NCI-H2081 (cell line): ENCODE measurements at places on chromosomes 2 and 18.

- no peak for DNase-seq
Measured at GRCh38 chr2:152409386-152410164, 74.6 kb downstream of the FMNL2 start.

- DNase-seq: no peak
Measured at GRCh38 chr18:22572341-22572740, 154.6 kb upstream of the CTAGE1 start.

GRCh38 chr2:182929972-182930371, 63.5 kb upstream of the FRZB start:
- DNase-seq: no peak

GRCh38 chr2:120933693-120934573, 198.3 kb downstream of the GLI2 start:
- no peak for DNase-seq

DNA sequence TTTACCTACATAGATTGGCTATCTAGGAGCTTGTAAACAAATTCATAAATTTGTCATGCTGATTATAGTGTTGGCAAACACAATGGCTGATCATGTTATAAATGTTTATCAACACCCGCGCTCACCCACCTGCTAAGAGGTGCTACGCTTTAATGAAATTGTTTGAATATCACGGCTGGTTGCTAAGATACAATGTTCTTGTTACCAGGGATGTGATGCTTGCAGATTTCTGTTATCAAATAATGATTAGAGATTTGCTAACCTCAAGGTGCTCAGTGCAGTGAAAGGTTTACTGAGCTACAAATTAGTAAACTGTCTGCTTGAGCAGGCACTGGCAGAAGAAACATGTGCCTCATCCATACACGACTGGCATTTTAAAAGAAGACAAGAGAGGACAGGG, 160.0 kb upstream of the ZEB2 start:
- peak; percentile 36 for DNase-seq

DNA sequence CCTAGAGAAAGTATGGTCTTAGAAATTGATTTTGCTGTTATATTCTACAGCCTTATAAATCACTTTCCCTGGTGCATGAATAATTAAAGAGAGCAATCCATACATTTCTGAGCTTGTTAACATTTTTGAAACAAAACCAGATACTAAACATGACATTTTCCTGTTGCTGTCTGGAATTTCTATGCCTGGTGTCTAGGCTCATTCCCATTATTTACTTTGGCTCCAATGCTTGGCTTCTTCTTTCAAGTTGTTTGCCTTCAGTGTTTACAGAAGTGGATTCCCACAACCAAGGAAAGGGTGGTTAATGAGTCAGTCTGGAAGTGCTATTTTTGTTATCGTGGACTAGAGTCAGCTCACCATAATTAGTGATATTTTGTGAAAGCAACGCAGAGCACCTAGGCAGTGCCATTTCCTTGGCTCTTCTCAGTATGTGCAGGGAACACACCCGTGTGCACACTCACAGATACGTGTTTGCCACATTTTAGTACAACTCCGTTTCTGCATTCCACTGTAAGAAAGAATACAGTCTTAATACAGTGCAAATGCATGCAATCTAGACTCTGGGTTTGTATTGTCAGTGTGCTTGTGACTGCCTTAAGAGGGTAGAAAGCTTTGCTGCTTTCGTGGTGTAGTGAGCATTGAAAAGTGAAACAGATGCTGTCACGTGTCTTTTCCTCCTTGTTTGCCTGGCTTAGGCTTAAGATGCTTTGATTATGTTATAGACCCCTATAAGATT, 185.0 kb upstream of the RASGRP3 start:
- DNase-seq: no peak

DNA sequence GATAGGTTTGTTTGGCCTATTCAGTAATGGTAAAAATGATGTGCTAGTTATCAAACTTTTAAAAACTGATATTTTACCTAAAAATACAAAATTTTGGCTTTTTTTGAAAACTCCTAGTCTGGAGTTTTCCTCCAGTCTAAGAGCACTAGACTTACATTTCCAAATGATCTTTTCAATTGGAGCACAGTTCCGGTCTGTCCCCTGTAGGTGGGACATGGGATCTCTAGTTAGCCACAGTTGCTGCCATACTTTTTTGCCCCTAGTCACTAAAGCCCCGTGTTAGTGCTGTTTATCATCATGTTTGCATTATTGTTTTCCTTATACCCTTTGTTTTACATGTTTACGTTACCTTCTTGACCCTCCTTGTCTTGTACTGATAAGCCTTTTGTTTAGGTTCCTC, 52.4 kb downstream of the RELCH start:
- DNase-seq: no peak

DNA sequence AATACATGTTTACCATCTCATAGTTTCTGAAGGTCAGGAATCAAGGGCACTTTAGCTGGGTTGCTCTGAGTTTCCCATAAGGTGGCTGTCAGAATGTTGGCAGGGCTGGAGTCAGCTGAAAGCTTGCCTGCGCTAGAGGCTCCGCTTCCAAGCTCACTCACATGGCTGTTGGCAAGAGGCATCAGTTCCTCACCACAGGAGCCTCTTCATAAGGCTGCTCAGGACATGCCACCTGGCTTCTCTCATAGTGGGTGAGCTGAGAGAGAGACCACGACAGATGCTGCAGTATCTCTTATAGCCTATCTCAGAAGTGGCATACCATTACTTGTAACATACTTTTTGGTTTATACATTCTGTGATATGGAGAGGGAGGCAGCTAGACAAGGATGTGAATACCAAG, 7.2 kb downstream of the HADHB start:
- peak; percentile 75 for DNase-seq

DNA sequence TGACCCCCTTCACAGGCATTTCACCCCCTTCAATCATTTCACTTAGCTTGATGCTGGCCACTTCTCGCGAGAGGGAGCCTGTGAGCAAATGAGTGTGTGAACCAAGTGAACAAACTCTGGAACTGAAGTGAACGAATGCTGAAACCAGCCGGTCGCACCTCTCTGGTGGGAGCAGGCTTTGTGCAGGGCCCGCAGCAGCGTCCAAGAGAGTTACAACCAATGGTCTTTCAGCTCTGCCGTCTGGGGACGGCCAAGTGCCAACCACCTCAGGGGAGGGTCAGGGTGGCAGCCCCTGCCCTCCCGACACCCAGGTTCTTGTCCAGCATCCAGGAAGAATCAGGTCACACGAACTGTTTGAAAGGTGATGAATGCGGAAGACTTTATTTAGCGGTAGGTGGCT, 764.0 kb downstream of the SUCLG1 start:
- no peak for DNase-seq

DNA sequence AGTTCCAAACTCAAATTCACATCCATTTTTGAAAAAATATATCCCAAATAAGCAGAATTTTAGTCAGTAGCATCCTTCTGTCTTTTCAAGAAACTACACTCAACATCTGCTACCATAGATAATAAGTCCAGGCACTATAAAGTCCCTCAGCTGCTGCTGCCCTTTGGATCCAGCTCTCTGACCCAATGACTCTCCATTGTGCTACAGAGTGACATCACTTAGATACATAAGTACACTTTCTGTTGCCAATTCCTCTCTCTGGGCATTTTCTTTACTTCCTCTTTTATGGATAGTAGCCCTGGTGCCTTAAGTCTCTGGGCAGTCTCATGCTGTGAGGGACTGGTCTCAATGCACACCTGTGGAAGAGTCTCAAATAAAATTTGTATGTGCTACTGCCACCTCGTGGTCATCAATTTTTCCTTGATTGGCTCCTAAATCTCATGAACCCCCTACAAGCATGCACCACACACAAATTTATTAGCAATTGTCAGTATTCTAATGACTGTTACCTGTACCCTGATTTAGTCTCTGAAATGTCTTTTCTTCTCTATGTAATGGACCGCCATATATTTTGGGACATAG, 219.2 kb downstream of the LRP1B start:
- peak; percentile 70 for DNase-seq

- DNase-seq: no peak
Measured at GRCh38 chr2:105780606-105781005, 35.9 kb downstream of the NCK2 start.

DNA sequence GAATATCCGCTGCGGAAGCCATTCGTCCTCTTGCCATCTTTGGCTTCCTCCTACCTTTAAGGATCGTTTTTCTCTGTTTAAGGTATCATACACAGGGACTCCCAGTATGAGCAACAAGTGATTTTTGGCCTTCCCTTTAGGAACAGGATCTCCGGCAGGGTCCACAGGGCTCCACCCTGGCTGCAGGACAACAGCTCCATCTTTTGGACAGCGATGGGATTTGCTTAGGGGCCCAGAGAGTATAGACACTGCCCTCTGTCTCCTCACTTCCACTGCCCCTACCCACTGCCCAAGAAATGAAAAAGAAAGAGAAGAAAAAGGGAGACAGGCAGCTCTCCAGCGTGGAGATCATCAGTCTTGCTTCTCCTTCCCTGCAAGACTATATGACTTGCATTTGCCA, 224.5 kb downstream of the UXS1 start:
- peak; percentile 35 for DNase-seq

GRCh38 chr18:76938619-76939018, 116.3 kb downstream of the ZNF236 start:
- no peak for DNase-seq
